ENCODE measurements at places on chromosomes 12 and 14.

- DNase-seq, result no peak
Measured at GRCh38 chr14:24609655-24610344, at the start of gene GZMH. GZMH (minus strand) TSS chr14:24609685; CDS start chr14:24609613, 72 bp downstream.

DNA sequence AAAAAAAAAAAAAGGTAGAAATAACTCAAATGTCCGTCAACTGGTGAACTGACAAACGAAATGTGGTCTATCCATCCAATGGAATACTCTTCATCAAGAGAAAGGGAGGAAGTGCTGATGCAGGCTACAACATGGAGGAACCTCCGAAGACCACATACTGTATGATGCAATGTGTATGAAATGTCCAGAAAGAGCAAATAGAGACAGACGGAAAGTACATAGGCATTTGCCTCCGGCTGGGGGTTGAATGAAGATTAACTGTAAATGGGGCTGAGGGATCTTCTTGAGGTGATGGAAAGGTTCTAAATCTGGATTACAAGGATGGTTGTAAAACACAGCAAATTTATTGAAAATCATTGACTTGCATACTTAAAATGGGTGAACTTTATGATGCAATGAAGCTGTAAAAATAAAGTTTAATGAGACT, 35.4 kb downstream of the DLK1 start:
- no peak for DNase-seq

DNA sequence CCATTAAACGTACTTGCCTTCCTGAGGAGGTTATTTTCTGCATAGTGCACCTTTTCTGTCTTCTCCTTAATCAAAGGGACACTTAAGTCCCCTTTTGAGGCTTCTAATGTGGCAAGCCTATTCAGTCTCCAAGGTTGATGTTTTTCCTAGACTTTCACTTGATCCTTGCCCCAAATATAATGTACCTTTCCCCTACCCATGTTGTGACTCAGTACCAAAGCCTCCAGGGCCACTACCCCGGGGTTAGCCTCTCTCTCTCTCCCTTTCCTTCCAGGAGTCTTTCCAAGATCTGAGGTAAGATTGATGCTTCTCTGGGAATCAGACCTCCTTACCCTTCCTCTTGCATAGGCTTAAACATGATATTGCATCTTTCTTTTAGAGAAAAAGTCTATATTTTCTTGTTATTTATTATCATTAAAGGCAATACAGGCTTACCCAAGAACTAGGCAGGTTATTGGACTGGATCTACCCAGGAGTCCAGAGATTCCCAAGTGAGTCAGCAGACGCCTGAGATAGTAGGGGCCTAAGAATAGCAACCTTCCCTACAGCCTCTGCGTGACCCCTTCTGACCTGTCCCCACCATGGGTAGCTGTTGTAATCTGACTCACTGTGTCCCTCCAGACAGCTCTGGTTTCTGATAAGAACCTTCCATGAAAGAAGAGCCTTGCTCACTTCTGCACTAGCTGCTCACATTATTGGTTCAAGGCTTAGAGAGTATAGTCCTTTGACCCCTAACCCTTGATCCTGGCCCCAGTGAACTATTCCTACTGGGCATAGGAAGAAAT, 172.9 kb downstream of the ZFP36L1 start:
- no peak for DNase-seq

GRCh38 chr12:77923882-77924281, 93.2 kb downstream of the NAV3 start:
- no peak for DNase-seq

DNA sequence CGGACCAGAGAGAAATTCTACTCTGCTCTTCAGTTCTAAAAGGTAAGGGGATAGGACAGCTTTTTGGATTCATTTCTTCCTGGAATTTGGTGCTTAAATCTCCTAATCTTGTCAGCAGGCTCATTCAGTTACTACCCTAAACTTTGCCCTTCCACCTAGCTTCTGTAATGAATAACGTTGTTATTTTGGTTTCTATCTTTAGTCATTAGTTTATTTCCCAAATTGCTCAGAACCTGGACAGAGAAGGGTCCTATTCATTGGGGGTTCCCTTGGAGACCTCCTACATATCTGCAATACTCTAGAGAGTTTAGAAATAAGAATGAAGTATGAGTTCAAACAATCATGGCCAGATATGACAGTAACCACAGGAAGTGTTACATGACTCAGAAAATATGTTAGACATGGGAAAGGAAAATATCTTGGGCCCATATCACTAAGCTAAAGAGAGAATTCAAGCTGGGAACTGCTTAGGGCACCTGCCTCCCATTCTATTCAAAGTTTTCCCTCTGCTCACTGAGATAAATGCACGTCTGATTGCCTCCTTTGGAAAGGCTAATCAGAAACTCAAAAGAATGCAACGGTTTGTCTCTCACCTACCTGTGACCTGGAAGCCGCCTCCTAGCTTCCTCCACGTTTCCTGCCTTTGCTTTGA, 87.9 kb downstream of the GAS2L3 start:
- no peak for DNase-seq

Data from CD4-positive, alpha-beta T cell treated with Interleukin-6 at 100 ng/mL for 8 hours (primary cell).